ENCODE measurements at places on chromosomes 12 and 14.

DNA sequence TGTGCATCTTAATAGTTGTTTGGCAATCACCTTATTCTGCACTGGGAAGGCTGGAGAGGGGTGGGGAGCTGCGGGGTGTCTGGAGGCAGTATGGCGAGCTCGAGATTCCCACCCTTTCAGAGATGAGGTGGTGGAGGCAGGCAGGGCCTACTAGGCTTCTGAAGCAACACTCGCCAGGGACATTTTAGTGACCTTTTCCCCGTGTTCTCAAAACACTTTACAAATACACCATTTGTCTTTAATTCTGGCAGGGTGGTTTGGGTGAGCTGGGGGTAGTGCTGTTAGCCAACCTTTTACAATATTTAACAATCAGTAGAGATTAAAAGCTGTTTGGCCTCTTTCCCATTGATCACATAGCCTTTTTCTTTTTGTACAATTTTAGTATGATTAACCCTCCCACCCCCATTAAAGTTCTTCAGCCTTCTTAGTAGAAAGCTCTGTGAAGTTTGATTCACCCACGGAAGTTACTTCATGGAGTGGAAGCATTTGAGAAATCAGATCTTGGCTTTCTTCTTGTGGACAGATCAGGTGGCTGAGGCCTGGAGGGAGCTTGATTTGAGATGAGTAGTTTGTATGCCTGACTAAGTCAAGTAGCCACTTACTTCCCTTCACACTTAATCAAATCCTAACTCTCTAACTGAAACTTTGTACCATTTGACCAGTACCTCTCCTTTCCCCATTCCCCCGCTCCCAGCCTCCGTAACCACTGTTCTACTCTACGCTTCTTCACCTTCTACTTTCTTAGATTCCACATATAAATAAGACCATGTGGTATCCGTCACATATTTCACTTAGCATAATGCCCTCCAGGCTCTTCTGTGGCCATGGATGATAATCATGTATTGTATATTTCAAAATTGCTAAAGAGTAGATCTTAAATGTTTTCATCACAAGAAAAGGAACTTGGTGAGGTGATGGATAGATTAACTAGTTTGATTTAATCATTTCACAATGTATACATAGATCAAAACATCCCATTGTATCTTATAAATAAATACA lies 41.0 kb downstream of the TRAF3 start:
- DNase-seq = no peak

- DNase-seq = no peak
Measured at GRCh38 chr14:74519316-74520074, 25.9 kb downstream of the ISCA2 start.

DNA sequence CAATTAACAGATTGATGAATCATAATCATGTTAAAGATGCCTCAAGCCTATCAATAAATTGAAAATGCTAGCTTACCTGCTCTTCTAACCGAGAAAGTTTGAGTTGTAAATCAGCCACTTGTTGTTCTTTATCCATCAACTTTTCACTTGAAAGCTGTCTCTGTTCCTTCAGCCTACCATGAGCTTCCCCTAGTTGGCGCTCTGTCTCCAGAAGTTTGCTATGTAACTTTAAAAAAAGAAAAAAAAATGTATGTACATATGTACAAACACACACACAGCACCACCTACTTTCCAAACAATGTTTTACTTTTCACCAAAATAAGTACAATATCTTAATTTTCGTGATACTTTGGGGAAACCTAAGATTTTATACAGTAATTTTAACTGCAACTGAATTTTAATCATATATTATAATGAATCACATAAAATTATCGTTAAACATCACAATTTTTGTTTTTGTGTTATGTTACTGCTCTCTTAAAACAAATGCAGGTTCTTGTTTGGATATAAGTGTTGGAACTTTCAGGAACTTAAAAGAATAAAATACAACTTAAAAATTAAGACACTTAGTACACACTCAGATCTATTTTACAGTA lies 101.2 kb downstream of the EEA1 start:
- DNase-seq = no peak

DNA sequence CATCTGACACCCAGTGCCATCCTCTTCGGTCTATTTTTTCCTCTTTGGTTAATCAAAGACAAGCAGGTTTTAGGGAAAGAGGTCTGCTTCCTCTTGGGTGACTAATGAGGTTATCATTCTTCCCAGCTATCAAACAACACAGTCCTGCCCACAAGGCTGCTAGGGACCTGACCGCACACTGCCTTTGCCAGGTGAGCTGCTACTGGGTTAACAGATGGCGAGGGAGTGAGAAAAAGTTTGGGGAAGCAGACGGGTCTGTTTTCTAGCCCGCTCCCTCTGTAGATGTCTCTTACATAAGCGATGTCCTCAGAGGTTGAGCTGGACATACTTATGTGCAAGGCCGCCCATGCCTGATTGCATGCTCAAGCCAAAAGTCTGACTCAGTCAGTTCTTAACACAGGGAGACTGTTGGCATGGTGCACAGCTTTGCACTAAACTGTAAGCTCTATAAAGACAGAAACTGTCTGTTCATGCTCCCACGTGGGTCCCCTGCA lies 94.1 kb downstream of the SLC15A4 start:
- no peak for DNase-seq

GRCh38 chr14:52948039-52948438 lies 2.8 kb downstream of the FERMT2 start:
- DNase-seq = no peak

GRCh38 chr12:43921666-43922337 lies 85.9 kb downstream of the TMEM117 start:
- DNase-seq = no peak

- DNase-seq = no peak
Measured at GRCh38 chr12:54215989-54216796, 27.4 kb upstream of the SMUG1 start.

DNA sequence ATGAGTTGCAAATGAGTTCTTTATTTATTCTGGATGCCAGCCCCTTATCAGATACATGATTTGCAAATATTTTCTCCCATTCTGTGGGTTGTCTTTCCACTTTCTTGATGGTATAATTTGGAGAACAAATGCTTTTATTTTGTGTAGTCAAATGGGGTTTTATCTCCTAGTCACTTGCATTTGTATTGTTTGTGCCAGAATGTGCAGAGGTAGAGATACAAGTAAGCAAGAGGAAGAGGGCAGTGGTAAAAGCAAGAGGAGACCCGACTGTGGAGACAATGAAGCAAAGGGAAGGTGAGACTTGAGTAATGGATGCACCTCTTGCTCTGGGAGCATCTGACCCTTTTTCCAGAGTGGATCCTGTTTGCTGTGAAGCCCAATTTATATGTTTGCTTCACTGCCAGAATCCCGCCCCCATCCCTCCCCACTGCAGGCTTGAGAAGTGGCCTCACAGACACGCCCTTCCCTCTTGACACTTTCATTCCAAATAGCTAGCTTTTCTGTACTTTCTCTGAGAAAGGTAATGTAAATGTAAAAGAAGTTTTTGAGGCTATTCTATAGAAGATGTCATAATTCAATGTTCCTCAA lies 786 bp upstream of the PFKM start:
- no peak for DNase-seq

- DNase-seq = no peak
Measured at GRCh38 chr14:86057018-86057667, 527.2 kb downstream of the FLRT2 start.

DNA sequence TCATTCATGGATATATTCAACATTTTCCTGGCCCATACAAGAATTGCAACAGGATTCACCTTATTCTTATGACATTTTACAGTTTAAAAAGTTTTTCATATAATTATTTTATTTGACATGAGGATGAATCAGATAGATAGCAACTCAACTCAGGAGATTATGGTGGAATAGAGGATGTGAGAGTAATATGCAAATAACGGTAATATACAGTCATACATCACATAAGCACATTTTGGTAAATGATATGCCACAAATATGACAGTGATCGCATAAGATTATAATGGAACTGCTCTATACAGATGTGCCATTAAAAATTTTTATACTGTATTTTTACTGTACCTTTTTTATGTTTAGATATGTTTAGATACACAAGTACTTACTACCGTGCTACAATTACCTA lies 24.1 kb upstream of the CRADD start:
- no peak for DNase-seq

DNA sequence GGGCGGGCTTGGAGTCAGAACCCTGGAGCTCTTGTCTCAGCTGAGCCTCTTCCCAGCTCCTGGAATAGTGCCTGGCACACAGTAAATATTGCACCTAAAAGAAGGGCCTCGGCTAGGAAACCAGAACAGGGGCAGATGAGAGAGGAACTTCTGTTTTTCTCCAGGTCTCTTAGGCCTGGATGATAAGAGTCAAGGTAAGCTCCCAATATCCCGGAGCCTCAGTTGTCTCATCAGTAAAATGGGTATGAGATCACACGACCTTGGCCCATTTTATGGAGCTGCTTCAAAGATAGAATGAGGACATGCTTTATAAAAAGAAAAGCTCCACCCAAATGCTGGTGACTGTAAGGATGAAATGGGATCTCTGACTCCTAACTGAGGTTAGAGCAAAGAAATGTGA lies 202.2 kb downstream of the TTC7B start:
- no peak for DNase-seq

GRCh38 chr12:96416033-96416799 lies 16.0 kb upstream of the CDK17 start:
- DNase-seq = no peak

DNA sequence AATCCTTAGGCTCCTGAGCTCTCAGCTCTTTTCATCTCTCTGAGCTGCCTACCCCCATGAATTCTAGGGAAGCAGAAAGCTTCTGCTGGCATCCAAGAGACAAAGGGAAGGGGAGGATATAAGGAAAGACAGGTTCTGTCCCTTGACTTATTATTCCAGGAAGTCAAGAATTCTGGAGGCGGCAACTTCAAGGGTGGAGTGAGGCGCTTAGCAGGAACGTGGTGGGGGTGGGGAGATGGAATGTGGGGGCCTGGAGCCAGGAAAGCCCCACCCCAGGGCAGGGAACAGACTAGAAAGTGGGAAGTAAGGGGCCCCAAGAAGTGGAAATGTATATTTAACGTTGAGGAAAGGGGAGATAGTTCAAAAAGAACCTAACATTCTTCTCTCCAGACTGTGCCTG lies 1.4 kb downstream of the CALCOCO1 start:
- no peak for DNase-seq

- DNase-seq = no peak
Measured at GRCh38 chr14:103820908-103821307, 26.5 kb downstream of the PPP1R13B start.

- DNase-seq = no peak
Measured at GRCh38 chr14:105316968-105317510, 2.5 kb downstream of the PACS2 start.

Data from stimulated activated CD4-positive, alpha-beta T cell treated with anti-CD3 and anti-CD28 coated beads, TNF-alpha, amount 100 ng/mL, for 48 hours (primary cell).